ENCODE measurements at places on chromosomes 16 and 17. TPM values are rescaled to one million over a fixed set of nuclear protein-coding genes. Genes with fewer than 3 reads are reported as not detected.

- no peaks in the 10 kb centered on the region for H3K36me3 ChIP-seq
- H3K27me3 ChIP-seq, result no peaks in the 10 kb centered on the region
- no peak overlapping the region for H3K4me3 ChIP-seq
- DNase-seq, result no peak
- no peaks in the 10 kb centered on the region for H3K4me1 ChIP-seq
- H3K27ac ChIP-seq, result no peak overlapping the region
Measured at GRCh38 chr16:25411396-25412081, 153.9 kb upstream of the ZKSCAN2 start.

GRCh38 chr17:4566785-4567184, 6.4 kb upstream of the GGT6 start:
- no peak overlapping the region for H3K4me3 ChIP-seq
- H3K27ac ChIP-seq, result no peak overlapping the region
- no peaks in the 10 kb centered on the region for H3K27me3 ChIP-seq
- no peaks in the 10 kb centered on the region for H3K4me1 ChIP-seq
- no peak for DNase-seq
- no peaks in the 10 kb centered on the region for H3K36me3 ChIP-seq

- no peak overlapping the region for H3K27ac ChIP-seq
- peaks cover 11% of the 10 kb centered on the region for H3K4me1 ChIP-seq
- no peaks in the 10 kb centered on the region for H3K27me3 ChIP-seq
- no peak overlapping the region for H3K4me3 ChIP-seq
- H3K36me3 ChIP-seq, result peaks cover 9% of the 10 kb centered on the region
Measured at GRCh38 chr16:31090540-31090939, 1.8 kb upstream of the PRSS53 start.

DNA sequence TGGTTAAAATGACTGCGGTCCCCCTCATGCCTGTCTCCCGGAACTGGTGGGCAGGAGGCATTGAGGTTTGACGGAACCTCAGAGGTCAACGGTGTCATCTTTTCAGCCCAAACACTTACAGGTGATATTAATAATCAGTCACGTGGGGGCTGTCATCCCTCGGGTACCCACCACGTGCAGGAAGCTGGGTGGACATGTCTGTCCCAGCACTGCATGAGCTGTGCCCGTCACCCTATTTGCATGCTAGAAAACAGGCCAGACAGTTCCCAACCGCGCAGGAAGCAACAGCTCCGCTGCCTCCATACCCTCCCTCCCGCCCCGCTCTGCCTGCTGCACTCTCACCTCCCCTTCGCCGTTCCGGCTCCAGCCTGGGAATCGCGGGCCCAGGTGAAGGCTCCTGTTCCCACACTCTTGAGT, 1.4 kb downstream of the SYNGR3 start:
- H3K4me3 ChIP-seq, result no peak overlapping the region
- no peak overlapping the region for H3K27ac ChIP-seq
- no peaks in the 10 kb centered on the region for H3K27me3 ChIP-seq
- H3K4me1 ChIP-seq, result peaks cover 17% of the 10 kb centered on the region

Gene KRTAP2-2
- not detected for total RNA-seq

Gene CD7
- 0.28 TPM for total RNA-seq

Gene KRTAP4-5
- total RNA-seq, result not detected

All from pancreas (tissue), 10 donors.